Epithelial cell of prostate (primary cell): ENCODE measurements at places on chromosomes 7 and 10.

GRCh38 chr7:68348401-68348800 is 1249.9 kb upstream of the AUTS2 start:
- DNase-seq: no peak

- DNase-seq: no peak
Measured at GRCh38 chr10:11208908-11209829, 191.5 kb downstream of the CELF2 start.

- no peak for DNase-seq
Measured at GRCh38 chr7:101999393-101999792, 182.0 kb downstream of the CUX1 start.

DNA sequence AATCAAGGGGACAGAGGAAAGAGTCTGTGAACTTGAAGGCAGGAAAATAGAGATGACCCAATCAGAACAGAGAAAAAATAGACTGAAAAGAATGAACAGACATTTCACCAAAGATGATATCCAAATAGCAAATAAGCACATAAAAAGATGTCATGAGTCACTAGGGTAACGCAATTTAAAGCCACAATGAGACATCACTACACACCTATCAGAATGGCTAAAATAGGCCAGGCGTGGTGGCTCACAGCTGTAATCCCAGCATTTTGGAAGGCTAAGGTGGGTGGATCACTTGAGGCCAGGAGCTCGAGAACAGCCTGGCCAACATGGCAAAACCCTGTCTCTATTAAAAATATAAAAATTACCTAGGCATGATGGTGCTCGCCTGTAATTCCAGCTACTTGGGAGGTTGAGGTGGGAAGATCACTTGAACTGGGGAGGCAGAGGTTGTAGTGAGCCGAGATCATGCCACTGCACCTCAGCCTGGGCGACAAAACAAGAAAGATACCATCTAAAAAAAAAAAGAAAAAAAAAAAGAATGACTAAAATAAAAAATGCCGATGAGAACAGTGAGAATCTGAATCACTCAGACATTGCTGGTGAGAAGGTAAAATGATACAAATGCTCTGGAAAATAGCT is 100.9 kb downstream of the LHPP start:
- peak; percentile 18 for DNase-seq

- DNase-seq: no peak
Measured at GRCh38 chr10:61684894-61685507, 22.3 kb downstream of the CABCOCO1 start.

- DNase-seq: peak; percentile 98
Measured at GRCh38 chr10:126459878-126460481, 71.7 kb upstream of the ADAM12 start.

DNA sequence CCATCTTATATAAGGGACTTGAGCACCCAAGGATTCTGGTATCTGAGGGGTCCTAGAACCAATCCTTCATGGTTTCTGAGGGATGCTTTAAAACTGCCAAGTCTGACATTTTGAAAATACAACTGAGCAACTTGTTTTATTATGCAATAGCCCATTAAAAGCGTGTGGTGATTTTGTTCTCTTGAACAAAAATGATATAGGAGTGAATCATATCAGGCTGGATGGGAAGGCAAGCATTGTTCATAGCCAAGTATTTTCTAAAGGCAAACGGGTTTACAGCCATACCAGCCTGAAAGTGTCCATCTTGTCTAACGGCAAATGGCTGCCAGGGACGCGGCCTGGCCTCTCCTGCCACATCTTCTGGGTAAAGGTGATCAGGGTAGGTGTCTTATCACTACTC is 23.4 kb downstream of the RPP38 start:
- DNase-seq: peak; percentile 41

- DNase-seq: no peak
Measured at GRCh38 chr7:36348256-36348655, 41.4 kb upstream of the ANLN start.

GRCh38 chr10:110460111-110460809 is 37.4 kb upstream of the DUSP5 start:
- no peak for DNase-seq

DNA sequence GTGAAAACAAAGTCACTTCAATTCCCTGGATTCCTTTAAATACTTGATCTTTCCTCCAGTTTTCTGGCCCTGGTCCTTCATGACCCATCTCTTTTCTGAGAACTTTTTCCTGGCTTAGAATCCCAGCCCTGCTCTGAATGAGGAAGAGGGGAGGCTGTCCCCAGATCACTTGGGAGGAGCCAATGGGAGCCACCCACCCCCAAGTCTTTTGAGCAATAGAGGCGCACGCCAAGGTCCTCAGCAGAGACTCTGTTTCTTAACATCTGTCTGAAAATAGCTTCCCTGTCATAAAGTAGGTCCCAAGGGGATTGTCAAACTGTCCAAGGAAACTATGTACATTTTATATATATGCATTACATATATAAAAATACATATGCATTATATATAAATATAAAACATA is 126.8 kb downstream of the ADRA2A start:
- no peak for DNase-seq

DNA sequence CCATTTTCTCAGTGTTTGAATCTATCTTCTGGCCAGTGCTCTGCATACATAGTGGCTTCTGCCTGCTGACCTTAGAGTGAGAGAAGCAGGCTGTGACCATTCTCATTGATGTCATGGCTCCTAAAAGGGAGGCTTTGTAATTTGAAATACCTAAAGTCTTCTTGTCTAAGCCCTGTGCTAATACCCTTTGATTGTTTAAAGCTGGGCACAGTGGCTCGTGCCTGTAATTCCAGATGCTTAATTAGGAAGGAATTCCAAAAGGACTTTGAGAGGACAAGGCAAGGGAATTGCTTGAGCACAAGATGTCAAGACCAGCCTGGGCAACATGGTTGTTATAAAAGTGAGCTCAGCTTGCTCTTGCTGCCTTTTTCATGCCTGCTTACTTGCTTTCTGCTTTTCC is 81.7 kb downstream of the APBB1IP start:
- no peak for DNase-seq

- no peak for DNase-seq
Measured at GRCh38 chr10:77618117-77618516, 19.5 kb downstream of the KCNMA1 start.

- DNase-seq: no peak
Measured at GRCh38 chr7:140334341-140335057, 63.8 kb downstream of the SLC37A3 start.

GRCh38 chr10:3766046-3766756 is 18.8 kb downstream of the KLF6 start:
- no peak for DNase-seq

DNA sequence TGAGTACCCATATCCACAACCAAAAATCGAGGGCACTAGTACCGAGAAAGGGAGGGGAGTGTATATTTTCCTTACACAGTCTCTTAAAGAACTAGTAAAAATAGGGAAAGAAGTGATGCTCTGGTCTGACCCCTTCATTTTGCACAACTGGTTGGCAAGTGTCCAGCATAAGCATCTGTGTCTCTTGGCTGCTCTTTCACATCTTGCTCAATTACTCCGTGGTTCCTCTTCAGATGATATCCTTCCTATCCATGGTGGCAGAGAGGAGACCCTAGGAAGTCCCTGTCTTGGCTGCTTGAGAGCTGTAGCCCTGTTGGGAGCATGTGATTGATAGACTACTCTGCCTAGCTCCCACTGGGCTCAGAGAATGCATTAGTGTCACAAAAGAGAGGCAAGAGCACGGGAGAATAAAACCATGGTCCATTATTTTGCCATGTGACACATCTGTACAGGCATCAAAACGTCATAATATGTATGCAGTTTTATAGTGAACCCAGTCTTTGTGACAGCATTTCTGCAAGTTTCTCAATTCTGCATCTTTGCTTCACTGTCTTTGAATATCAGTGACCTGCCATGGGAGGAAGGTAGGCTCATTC is 111.8 kb upstream of the ANKRD1 start:
- DNase-seq: no peak

GRCh38 chr10:102962951-102963755 is 45.1 kb downstream of the CNNM2 start:
- DNase-seq: no peak

GRCh38 chr7:158073845-158074840 is 513.5 kb downstream of the PTPRN2 start:
- no peak for DNase-seq

DNA sequence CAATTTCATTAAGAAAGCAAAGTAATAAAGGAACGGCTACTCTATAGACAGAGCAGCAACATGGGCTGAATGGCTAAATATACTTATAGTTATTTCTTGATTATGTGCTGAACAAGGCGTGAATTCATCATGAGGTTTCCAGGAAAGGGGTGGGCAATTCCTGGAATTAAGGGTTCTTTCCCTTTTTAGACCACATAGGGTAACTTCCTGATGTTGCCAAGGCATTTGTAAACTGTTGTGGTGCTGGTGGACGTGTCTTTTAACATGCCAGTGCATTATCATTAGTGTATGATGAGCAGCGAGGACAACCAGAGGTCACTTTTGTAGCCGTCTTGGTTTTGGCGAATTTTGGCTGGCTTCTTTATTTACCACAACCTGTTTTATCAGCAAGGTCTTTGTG is 28.5 kb upstream of the ZMYND11 start:
- no peak for DNase-seq

- DNase-seq: no peak
Measured at GRCh38 chr7:78412216-78412858, 613.8 kb downstream of the PHTF2 start.

GRCh38 chr10:104253606-104254410 is 884 bp upstream of the GSTO1 start:
- no peak for DNase-seq

DNA sequence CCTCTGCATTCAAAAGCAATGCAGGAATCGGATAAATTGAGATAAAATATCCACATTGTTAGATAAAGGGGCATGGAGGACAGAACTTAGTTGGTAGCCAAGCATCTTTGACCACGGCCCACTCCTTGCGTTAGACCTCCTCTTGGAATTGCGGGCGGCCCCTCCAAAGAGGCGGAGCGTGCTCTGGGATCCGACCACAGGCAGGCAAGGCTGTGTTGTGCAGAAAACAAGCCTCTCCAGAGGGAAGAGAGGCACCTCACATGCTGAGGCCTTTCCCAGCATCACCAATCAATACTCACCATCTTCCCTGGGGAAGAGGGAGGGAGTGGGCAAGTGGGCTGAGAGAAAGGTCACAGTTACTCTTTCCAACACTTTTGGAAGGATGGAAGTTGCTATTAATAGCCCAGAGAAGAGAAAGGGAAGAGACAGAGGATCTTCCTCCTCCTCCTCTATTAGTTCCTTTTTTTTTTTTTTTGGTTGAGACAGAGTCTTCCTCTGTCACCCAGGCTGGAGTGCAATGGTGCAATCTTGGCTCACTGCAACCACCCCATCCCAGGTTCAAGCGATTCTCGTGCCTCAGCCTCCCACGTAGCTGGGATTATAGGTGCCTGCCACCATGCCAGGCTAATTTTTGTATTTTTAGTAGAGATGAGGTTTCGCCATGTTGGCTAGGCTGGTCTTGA is 49.7 kb upstream of the NRF1 start:
- DNase-seq: no peak

DNA sequence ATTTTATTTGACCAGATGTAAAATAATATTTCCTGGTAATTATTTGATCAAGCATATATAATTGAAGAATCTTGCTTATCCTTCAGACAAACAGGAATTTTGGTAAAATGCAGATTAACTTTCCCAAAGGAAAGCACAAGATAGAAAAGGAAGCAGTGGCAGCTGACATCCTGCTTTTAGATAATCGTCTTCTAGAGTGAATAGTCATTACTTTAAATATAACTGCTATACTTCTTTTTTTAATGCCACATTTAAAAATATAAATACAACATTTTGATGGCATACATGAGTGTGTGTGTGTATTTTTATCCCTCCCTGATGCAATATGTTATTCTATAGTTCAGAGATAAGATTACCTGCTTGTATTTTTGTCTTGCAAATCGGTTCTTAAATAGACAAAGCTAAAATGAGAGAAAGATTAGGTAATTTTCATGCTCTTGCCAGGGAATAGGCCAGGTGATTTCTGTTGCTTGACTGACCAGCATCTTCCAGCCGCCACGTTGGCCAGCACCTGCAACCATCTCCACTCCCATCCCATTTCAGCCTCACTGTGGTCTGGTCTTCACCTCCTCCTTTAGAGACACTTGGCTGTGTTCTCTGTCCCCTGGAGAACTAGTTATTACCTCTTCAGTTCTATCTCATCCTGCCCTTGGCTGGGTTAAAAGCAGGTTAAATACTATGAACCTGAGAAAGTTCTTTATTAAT is 58.1 kb downstream of the MDFIC start:
- no peak for DNase-seq

GRCh38 chr7:140081774-140082425 is 19.1 kb upstream of the PARP12 start:
- no peak for DNase-seq

GRCh38 chr7:37031571-37032257 is 307.4 kb upstream of the AOAH start:
- peak; percentile 97 for DNase-seq

DNA sequence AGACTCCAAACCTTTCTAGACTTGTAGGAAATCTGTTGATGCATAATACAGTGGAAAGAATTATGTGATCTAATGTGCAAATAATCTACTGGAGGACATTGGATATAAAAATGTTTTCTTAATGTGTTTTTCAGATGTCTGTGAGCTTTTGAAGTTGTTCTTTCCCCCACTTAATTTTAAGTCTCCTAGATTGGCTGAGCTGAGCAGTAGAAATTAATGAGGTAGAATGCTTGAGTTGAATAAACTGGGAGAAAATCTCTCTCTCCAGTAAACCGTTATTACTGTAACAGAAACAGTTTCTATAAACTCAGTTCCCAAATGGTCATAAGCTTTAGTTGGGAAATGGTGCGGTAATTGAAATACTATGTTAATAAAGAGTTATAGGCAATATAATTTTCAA is 15.7 kb downstream of the CSGALNACT2 start:
- DNase-seq: no peak
